ENCODE measurements at places on chromosomes 16 and 17. TPM values are rescaled to one million over a fixed set of nuclear protein-coding genes. Genes with fewer than 3 reads are reported as not detected.

Gene ARSG
- 2.0 TPM for total RNA-seq

Gene C1QL1
- total RNA-seq = 3.2 TPM

Gene OR1A1
- not detected for total RNA-seq

Gene RAMP2
- 22.7 TPM for total RNA-seq

Gene NPIPA1
- total RNA-seq = 114 TPM

Gene SCARF1
- total RNA-seq = 13.2 TPM
